Iris pigment epithelial cell (primary cell): ENCODE measurements at places on chromosomes 5 and 9.

- no peak for DNase-seq
Observed at GRCh38 chr5:61254969-61255555, 77.0 kb upstream of the ZSWIM6 start.

- DNase-seq, result peak; percentile 79
Observed at GRCh38 chr9:136095070-136096058, at the start of gene NACC2. TSS of gene NACC2 (minus strand) at chr9:136095289. CDS start at chr9:136050521, 44,768 bp downstream.

DNA sequence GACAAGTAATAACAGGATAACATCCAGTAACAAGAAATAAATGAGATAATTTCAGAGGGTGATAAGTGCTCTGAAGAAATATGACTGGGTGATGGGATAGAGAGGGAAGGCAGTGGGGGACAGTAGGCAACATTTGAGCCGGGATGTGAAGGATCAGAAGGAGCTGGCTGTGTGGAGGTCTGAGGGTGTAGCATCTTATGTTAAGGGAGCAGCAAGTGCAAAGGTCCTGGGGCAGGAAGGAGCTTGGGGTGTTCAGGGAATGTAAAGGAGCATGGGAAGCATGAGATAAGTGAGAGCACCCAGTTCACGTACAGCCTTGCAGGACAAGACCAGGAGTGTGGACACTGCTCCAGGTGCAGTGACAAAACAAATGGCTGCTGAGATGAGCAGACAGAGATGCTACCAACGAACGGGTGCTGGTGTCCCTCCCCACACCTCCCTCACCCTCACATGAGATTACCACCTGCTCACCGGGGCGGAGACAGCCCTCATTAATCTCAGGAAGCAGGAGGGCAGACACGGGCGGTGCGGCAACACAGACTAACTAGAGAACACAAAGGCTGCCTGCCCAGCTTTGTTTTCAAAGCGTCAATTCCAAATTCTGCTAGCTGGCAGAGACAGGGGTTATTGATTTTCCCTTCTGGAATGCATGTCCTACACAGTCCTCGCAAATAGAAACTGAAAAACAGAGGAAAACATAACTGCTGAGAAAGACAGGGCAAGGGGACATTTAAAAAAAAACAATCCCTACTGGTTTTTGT lies 298.1 kb upstream of the PANK3 start:
- DNase-seq, result no peak

DNA sequence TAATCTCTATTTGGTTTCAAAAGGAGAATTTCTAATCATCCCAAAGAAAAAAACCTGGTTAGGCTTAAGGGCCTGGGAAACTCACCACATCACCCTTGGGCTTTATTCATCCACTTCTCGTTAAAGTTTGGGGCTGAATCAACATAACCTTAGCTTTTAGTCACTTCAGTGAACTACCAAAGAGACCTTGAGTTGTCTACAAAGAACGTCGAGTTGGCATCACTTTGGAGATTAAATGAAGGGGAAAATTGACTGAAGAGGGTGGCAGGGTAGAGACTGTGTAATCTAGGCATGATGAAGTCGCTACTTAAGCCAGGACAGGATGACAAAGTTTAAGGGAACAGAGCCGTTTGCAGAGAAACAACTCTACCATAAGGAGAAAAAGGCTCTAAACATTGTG lies 341.4 kb downstream of the RAB3C start:
- no peak for DNase-seq

DNA sequence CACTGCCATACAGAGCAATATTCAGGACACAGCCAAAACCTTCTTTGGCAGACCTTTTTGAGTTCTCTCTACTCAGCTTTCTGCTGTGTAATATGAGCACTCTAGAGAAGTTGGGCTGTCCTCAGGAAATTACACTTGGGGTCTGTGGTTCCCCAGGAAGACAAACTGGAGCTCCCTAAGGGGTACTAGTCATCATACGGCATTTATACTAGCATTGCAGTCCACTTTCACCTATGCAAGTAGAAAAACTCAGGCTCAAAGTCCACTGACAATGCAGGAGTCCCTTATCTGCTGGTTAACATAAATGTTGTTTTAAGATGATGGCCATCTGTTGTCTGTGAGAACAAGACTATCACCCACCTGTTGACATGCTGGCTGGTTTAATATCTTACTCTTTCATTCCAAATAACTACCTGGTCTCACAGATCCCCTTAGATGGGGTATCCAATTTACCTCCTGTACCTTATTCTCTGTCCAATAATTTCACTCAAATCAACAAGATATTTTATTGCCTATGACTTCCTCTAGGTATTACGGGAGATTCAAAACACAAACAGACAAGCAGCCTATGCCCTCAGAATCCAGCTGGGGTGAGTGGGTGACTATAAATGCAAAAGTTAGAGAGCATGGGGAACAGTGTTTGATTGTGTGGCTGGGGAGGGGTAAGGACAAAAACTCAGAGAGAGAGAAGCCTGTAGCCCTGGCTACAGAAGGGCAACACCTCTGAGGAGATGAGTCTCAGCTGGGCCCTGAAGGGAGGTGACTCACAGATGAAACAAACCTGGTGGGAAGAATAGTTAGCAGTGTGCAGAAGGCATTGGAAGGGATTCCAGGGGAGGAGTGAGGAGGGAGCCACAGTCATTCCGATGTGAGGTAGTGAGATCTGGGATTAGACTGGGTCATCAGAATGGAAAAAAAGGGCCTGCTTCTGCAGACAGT lies 10.2 kb downstream of the DOCK8 start:
- DNase-seq, result no peak

DNA sequence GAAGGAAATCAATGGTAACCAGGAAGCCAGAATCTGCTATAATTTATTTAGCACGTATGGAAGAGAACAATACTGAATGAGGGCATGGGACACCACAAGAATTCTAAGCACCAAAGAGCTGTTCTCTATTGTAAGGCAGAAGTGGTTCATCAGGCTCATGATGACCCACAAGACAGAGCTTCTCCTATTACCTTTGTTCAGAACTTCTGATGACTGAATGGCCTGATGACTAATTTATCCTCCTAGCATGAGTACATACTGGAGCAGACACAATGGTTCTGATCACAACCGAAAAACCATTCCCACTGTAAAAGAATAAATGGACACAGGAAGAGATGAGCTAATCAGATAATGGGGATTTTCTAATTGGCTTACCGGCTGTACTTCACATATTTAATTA lies 329.8 kb upstream of the PDE4D start:
- peak; percentile 46 for DNase-seq

DNA sequence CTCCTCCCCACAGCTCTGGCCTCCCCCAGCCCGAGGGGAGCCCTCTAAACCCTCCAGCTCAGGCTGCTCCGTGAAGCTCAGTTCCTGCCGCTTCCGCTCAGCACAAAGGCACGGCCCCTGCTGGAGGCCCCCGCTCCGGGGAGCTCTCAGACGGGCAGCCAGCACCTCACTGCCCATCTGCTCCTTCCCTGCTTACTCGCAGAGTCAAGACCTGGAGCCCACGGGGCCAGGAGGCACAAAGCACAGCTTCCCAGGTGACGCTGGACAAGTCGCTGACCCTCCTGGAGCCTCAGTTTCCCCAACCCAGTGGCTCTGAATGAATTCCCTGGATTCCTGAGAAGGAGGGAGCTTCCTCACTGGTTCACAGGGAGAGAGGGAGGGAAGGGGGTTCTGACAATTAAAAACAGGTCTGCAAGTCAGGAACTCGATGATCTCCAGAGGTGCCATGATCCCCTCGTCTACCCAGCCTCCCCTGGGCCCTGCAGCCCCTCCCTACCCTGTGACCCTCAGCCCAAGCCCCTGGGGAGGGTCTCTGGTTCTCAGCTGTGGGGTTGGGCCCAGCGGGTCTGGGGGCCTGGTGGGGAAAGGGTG lies 36.2 kb downstream of the VAV2 start:
- peak; percentile 65 for DNase-seq

DNA sequence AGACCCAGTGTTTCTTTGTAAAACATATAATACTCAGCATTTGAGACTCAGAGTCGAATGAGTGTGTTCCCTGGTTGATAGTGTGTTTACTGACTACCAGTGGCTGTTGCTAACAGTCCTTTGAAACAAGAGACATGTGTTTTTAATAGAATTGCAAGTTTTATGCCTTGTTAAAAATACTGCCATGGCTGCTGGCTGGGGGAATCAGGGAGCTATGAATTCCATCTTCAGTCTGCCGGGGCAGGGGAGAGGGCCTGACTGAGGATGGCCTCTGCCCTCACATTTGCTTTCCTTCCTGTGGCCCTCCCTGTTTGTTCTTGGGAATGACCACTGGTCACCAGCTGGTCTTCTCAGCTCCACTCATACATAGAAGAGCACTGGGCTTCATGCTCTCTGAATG lies 63.8 kb downstream of the PDZD2 start:
- no peak for DNase-seq

DNA sequence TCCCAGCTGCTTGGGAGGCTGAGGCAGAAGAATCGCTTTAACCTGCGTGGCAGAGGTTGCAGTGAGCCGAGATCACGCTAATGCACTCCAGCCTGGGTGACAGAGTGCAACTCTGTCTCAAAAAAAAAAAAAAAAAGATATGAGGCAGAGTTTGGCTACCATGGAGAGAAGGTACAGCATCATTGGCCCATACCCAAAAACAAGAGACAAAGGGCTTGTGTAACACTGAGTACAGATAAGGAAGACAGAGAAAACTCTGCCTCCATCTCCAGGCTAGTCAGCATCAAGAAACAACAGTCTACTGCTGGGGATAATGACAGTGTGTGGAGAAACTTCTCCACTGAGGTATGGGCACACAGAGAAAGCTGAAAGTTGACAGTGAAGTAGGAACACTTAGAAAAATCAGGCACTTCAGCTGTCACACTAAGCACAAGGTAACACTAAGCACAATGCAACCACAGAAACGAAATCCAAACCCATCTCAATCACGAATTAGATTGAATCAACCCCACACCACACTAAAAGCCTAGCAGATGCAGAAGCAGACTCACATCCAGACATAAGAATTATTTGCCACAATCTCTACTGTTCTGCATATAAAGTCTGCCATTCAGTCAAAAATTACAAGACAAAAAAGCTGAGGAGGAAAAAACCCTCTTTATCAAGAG lies 10.5 kb downstream of the PJA2 start:
- peak; percentile 65 for DNase-seq

GRCh38 chr9:105447386-105447813 lies 434 bp upstream of the FSD1L start:
- DNase-seq, result no peak

GRCh38 chr5:2746561-2747032 lies 4.9 kb downstream of the IRX2 start:
- DNase-seq, result no peak

- peak; percentile 34 for DNase-seq
Observed at GRCh38 chr5:14410394-14411201, 171.0 kb upstream of the OTULINL start.

- DNase-seq, result peak; percentile 43
Observed at GRCh38 chr5:93611976-93612854, 29.2 kb downstream of the NR2F1 start.

DNA sequence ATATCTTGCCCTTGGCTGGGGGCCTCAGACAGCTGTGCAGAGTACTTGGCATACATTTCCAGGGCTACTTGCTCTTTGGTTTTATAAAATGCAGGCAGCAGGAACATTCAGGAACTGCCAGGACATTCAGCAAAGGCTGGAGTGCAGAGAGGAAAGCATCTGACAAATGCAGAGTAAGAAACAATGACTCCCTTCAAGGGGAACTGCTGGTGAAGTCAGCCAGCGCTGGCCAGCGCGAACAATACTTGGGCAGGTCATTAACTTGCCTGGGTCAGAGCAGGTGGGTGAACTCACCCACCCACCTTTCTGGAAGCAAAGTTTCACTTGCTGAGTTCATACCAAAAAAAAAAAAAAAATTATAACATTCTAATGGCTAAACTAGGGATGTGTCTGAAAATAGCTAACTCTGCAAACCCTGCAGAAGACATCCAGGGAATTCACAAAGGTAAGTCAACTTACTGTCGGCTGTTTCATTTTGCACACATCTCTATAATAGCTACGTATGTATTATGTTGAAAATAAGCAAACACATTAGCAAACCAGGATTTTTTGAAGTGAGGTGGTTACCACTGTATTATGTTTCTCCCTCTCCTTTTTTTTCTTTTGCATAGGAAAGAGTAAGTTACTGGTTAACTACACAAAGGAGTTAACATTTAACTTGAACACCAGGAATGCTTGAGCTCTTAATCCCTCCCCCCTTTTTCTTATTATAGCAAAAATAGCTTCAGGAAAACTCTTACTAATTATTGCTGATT lies 152.2 kb downstream of the GLIS3 start:
- DNase-seq, result no peak

DNA sequence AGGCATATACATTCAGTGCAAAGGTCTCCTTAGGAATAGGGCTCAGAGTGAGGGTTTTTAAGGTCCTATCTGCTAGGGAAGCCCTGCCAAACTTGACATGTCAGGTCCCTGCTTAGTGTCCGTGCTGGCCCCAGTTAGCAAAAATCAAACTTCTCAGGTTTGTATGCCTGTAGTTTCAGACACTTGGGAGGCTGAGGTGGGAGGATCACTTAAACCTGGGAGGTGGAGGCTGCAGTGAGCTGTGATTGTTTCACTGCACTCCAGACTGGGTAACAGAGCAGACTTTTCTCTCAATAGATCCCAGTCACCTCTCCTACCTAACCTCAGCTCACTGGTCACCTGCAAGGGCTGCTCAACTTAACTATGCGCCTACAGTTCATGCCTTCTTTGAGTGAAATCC lies 18.7 kb upstream of the TMEM245 start:
- DNase-seq, result no peak

DNA sequence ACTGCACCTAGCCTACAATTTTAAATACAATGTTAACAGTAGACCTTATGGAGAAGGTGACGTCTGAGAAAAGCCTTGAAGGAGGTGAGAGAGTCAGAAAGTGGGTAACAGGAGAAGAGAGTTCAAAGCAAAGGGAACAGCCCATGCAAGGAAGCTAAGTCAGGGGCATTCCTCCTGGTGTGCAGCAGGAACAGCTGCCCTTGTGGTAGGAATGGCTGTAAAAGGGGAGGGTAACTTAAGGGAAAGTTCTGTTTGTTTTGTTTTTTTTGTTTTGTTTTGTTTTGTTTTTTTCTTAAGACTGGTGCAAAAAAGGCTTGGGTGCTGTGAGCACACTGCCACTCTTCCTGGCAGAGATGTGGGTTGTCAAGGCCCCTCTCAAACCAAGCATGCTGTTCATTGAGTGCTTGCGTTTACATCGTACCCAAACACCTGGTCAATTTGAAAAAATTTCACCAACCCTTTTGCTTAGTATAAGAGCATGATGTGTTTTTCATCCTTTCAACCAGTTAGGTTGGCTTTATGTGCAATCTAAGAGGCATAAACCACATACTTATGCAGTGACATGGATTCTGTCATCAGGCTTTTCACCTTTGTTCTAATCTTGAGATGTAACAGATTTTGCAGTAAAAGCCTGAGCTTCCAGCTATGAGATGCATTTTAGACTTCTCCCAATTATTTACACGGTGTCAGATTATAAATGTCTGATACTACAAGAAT lies 279.7 kb downstream of the GLIS3 start:
- peak; percentile 31 for DNase-seq

GRCh38 chr9:110112792-110113191 lies 95.2 kb downstream of the C9orf152 start:
- DNase-seq, result no peak

GRCh38 chr9:96875461-96876142 lies 21.3 kb upstream of the ZNF782 start:
- peak; percentile 82 for DNase-seq

GRCh38 chr5:32690153-32690552 lies 21.0 kb upstream of the NPR3 start:
- no peak for DNase-seq
